ENCODE measurements at places on chromosomes 7 and 10. TPM values are rescaled to one million over a fixed set of nuclear protein-coding genes. Genes with fewer than 3 reads are reported as not detected.
A peak's percentile ranks its signal among the peaks of the same experiment; 100 is the strongest.

DNA sequence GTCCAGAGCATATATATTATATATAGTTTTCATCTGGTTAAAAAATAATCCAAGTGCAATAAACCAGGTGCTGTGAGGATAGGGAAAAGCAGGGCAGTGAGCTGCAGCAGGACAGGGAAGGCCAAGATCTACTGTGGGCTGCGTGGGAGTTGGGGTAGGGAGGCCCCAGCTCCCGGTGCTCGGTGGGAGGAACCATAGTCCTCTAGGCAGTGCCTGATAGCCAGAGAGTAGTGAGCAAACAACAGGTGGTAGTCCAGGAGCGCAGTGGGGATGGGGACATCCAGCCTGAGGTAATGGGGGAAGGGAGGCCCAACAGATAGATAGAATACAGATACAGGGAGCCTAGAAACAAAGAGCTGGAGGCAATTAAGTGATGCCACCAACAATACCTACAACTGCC lies 4.1 kb upstream of the BMPR1A start:
- no peaks in the 10 kb centered on the region for H3K4me1 ChIP-seq
- DNase-seq = no peak
- H3K36me3 ChIP-seq = no peaks in the 10 kb centered on the region
- H3K4me3 ChIP-seq = no peak overlapping the region

Gene CFAP46
- 1.5 TPM for total RNA-seq

- no peak for DNase-seq
- H3K4me3 ChIP-seq = no peak overlapping the region
- no peaks in the 10 kb centered on the region for H3K27me3 ChIP-seq
- no peaks in the 10 kb centered on the region for H3K36me3 ChIP-seq
Observed at GRCh38 chr7:138105221-138105620, 29.0 kb downstream of the AKR1D1 start.

GRCh38 chr7:2251841-2252771 lies 10.1 kb downstream of the NUDT1 start:
- H3K27me3 ChIP-seq = no peaks in the 10 kb centered on the region
- H3K36me3 ChIP-seq = no peaks in the 10 kb centered on the region
- H3K27ac ChIP-seq = no peak overlapping the region
- no peak overlapping the region for H3K4me3 ChIP-seq
- no peak for DNase-seq

- peaks cover 5% of the 10 kb centered on the region for H3K27me3 ChIP-seq
- no peak overlapping the region for H3K4me3 ChIP-seq
- H3K27ac ChIP-seq = no peak overlapping the region
- H3K4me1 ChIP-seq = no peaks in the 10 kb centered on the region
- no peaks in the 10 kb centered on the region for H3K36me3 ChIP-seq
Observed at GRCh38 chr7:99943641-99944496, 14.4 kb upstream of the GJC3 start.

DNA sequence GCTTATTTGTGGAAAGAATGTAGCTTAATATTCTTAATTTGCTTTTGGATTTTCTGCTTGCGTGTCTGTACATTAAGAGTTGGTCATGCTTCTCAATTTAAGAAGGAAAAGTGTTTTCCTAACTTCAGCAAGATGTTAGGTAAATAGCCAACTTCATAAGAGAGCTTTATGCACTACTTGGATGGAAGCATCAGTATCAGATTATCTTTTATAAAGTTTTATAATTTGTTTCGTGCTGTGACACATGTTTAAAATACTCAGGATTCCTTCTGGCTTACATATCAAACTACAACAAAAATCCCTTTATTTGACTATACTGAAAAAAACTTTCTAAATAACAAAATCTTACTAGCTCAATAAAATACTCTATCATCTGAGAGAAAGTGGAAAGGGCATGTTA lies 34.8 kb upstream of the AGR2 start:
- peak; percentile 32 for DNase-seq
- no peaks in the 10 kb centered on the region for H3K4me1 ChIP-seq
- no peaks in the 10 kb centered on the region for H3K36me3 ChIP-seq
- H3K4me3 ChIP-seq = no peak overlapping the region
- no peaks in the 10 kb centered on the region for H3K27me3 ChIP-seq

DNA sequence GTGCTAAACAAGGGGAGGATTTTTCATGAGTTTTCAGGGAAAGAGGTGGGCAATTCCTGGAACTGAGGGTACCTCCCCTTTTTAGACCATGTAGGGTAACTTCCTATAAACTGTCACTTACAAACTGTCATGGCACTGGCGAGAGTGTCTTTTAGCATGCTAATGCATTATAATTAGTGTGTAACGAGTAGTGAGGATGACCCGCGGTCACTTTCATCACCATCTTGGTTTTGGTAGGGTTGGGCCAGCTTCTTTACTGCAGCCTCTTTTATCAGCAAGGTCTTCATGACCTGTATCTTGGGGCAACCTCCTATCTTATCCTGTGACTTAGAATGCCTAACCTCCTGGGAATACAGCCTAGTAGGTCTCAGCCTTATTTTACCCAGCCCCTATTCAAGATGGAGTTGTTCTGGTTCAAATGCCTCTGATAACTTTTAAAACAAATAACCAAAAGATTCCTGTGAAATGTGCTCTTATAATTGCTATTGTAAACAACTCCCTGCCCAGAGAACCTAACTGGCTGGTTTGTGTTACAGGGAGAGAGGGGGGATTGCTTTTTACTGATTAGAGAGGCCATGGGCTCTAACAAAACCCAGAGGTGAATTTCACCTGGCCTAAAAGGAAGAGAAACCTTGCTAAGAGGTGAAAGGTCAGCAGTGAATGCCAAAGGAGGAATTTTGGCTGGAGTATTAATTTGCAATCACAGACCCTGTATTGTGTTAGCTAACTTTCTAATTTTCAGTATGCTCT lies 64.3 kb downstream of the EEPD1 start:
- H3K4me1 ChIP-seq = no peaks in the 10 kb centered on the region
- no peaks in the 10 kb centered on the region for H3K27me3 ChIP-seq
- H3K27ac ChIP-seq = no peak overlapping the region
- DNase-seq = no peak
- no peak overlapping the region for H3K4me3 ChIP-seq
- H3K36me3 ChIP-seq = no peaks in the 10 kb centered on the region

DNA sequence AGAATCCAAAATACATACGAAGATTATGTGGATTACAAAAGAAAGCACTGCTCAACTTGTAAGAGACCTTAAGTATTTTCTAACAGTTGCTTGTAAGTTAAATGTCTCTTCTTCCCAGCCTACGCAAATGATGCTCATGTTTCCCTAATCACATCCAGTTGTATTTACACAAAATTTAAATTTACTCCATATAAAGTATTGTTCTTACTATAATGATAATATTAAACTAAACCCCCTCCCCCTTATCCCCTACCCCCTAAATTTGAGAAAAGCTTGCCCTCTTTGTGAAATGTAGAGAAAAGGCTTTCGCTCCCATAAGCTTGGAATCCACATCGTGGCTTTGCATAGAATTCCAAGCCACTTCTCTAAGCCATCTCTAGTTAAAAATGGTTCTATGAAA lies 29.4 kb downstream of the ANKMY2 start:
- no peaks in the 10 kb centered on the region for H3K4me1 ChIP-seq
- no peak overlapping the region for H3K4me3 ChIP-seq
- H3K27ac ChIP-seq = no peak overlapping the region
- H3K36me3 ChIP-seq = no peaks in the 10 kb centered on the region

DNA sequence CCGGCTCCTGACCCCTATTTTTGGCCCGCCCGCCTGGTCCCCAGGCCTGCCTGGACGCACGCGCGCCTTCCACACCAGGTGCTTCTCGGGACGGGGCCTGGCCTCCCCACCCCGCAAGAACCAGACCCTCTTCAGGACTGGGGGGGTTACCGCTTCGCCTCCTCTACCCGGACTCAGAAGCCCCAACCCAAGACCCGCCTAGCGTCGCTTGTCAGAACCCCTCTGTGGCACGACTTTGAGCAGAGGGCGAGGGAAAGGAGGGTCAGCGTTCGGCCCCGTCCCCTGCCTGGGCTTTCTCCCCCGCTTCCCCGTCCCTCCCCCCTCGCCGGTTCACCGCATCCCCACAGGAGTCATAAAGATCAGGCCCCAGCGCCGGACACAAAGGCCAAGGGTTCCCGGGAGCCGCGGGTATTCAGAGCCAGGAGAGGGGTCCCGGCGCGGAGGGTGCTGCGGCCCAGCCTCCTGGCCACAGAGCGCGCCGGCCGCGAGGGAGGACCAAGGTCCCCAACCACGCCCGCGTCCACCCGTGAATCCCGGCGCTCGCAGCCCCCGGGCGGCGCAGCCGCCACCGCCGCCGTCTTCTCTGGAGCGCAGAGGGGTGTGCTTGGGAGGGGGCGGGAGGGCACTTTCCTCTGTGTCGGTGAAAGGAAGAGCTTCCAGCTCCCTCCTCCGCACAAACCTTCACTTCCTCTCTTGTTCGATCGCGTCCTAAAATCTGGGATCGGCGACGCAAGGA lies 351.9 kb downstream of the DNAJB6 start:
- H3K36me3 ChIP-seq = no peaks in the 10 kb centered on the region
- H3K27ac ChIP-seq = no peak overlapping the region
- peaks cover 32% of the 10 kb centered on the region for H3K27me3 ChIP-seq
- no peak for DNase-seq
- peak overlapping the region; percentile 17 for H3K4me3 ChIP-seq

Gene LBX1
- total RNA-seq = not detected

Gene TAS2R40
- total RNA-seq = not detected

Gene CCDC71L
- 26.8 TPM for total RNA-seq

DNA sequence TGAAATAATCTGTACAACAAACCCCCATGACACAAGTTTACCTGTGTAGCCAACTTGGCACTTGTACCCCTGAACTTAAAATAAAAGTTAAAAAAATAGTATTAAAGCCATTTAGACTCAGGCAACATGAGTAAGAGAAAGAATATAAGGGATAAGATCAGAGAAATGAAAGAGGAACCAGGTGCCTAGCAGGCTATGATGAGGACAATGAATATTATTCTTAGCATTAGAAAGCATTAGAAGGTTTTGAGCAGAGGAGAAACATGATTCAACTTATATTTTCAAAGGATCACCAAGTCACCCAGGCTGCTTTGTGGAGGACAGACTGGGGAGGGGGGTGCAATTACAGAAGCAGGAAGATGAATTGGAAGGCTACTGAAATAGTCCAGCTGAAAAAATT lies 48.1 kb upstream of the TES start:
- no peak overlapping the region for H3K4me3 ChIP-seq
- no peaks in the 10 kb centered on the region for H3K4me1 ChIP-seq
- no peak for DNase-seq

DNA sequence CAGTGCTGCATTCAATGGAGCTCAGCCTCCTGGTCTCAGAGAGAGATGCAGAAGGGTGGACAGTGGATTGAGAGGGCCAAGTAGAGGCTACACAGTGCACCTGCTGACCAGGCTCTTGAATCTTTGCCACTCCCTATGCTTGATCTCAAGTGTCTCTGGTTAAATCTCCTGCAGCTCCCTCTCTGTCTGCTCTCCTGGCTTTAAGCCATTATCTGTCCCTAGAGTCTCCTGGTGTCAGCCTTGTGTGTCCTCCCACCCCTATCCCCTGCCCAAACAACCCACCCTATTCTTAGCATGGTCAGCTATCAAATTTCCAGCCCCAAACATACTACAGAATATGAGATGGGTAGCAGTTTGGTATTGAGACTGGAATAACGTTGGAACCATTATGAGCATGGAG lies 479.3 kb upstream of the CELF2 start:
- H3K4me3 ChIP-seq = no peak overlapping the region
- H3K4me1 ChIP-seq = peaks cover 3% of the 10 kb centered on the region
- no peaks in the 10 kb centered on the region for H3K27me3 ChIP-seq
- no peak for DNase-seq
- no peaks in the 10 kb centered on the region for H3K36me3 ChIP-seq

DNA sequence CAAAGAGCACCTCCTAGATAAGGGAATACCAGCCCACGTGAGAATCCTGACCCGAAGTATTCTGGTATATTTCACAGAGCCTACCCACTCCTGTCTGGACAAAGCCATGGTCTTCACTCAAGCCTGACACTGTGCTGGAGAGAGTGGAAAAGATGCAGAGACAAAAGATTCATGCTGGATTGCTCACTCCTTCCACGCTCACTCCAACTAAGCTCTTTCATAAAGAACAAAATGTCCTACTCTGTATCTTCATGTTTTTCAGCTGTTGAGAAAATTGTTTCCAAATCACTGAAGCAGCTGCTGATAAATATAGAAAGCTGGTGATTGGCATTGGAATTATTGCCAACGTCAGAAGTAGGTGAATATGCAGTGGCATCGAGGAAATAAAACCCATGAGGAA lies 106.0 kb downstream of the ABLIM1 start:
- no peak overlapping the region for H3K4me3 ChIP-seq
- peaks cover 4% of the 10 kb centered on the region for H3K4me1 ChIP-seq
- H3K36me3 ChIP-seq = no peaks in the 10 kb centered on the region
- no peak overlapping the region for H3K27ac ChIP-seq
- peaks cover 2% of the 10 kb centered on the region for H3K27me3 ChIP-seq

Gene MSS51
- total RNA-seq = 0.87 TPM

Gene PWWP2B
- 14.1 TPM for total RNA-seq

GRCh38 chr7:151038951-151039849 lies 9.1 kb upstream of the ASIC3 start:
- H3K4me1 ChIP-seq = peaks cover 21% of the 10 kb centered on the region
- no peaks in the 10 kb centered on the region for H3K27me3 ChIP-seq
- peak overlapping the region; percentile 91 for H3K27ac ChIP-seq
- peak; percentile 92 for DNase-seq
- no peak overlapping the region for H3K4me3 ChIP-seq

GRCh38 chr10:124302951-124303505 lies 115.7 kb downstream of the OAT start:
- H3K4me3 ChIP-seq = no peak overlapping the region
- no peak overlapping the region for H3K27ac ChIP-seq
- H3K36me3 ChIP-seq = no peaks in the 10 kb centered on the region
- H3K27me3 ChIP-seq = no peaks in the 10 kb centered on the region
- no peaks in the 10 kb centered on the region for H3K4me1 ChIP-seq

GRCh38 chr7:28136885-28137284 lies 43.7 kb downstream of the JAZF1 start:
- H3K27ac ChIP-seq = no peak overlapping the region
- no peaks in the 10 kb centered on the region for H3K36me3 ChIP-seq
- H3K27me3 ChIP-seq = no peaks in the 10 kb centered on the region
- DNase-seq = no peak
- H3K4me3 ChIP-seq = no peak overlapping the region

Gene PON2
- 152 TPM for total RNA-seq

- H3K27me3 ChIP-seq = no peaks in the 10 kb centered on the region
- peaks cover 28% of the 10 kb centered on the region for H3K4me1 ChIP-seq
- DNase-seq = peak; percentile 14
- no peak overlapping the region for H3K27ac ChIP-seq
- H3K4me3 ChIP-seq = no peak overlapping the region
Observed at GRCh38 chr10:34716958-34717357, 98.1 kb downstream of the PARD3 start.

GRCh38 chr7:41122256-41122987 lies 580.5 kb downstream of the INHBA start:
- H3K27me3 ChIP-seq = no peaks in the 10 kb centered on the region
- H3K4me3 ChIP-seq = no peak overlapping the region
- no peaks in the 10 kb centered on the region for H3K4me1 ChIP-seq
- H3K27ac ChIP-seq = no peak overlapping the region

Gene SNX8
- total RNA-seq = 28.9 TPM
